ENCODE measurements at places on chromosomes 13 and 19. TPM values are rescaled to one million over a fixed set of nuclear protein-coding genes. Genes with fewer than 3 reads are reported as not detected.

CGB2 gene
- 1.9 TPM for total RNA-seq

SAFB gene
- total RNA-seq: 45.7 TPM

IZUMO2 gene
- total RNA-seq: not detected

ZNF813 gene
- 2.9 TPM for total RNA-seq

GRIK5 gene
- 14.2 TPM for total RNA-seq

CGB1 gene
- total RNA-seq: 15.3 TPM

LSM7 gene
- 144 TPM for total RNA-seq

PLPPR3 gene
- 2.9 TPM for total RNA-seq

HIPK4 gene
- total RNA-seq: not detected

POU4F1 gene
- 0.13 TPM for total RNA-seq

DNA sequence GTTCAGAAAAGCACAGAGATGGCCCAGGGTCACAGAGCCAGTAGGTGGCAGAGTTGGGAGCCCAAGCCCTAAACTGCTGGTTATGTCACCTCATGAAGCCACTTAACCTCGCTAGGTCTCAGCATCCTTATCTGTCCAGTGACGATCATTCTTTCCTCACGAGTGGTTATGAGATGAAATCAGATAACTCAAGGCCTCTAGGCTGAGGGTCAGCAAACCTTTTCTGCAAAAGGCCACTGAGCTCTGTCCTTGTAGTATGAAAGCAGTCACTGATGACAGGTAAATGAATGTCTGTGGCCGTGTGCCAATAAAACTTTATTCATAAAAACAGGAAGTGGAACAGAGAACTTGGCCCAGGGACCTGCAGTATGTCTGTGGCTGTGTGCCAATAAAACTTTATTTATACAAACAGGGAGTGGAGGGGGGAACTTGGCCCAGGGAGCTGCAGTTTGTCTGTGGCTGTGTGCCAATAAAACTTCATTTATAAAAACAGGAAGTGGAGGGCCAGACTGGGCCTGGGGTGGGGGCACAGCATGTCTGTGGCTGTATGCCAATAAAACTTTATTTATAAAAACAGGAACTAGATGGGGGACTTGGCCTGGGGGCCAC lies 71.2 kb downstream of the GNG7 start:
- DNase-seq: no peak

GRCh38 chr13:29840585-29840984 lies 9.8 kb downstream of the UBL3 start:
- no peak for DNase-seq

- no peak for DNase-seq
These were observed 165.5 kb downstream of the FGF14 start for GRCh38 chr13:102236341-102236740.

DNA sequence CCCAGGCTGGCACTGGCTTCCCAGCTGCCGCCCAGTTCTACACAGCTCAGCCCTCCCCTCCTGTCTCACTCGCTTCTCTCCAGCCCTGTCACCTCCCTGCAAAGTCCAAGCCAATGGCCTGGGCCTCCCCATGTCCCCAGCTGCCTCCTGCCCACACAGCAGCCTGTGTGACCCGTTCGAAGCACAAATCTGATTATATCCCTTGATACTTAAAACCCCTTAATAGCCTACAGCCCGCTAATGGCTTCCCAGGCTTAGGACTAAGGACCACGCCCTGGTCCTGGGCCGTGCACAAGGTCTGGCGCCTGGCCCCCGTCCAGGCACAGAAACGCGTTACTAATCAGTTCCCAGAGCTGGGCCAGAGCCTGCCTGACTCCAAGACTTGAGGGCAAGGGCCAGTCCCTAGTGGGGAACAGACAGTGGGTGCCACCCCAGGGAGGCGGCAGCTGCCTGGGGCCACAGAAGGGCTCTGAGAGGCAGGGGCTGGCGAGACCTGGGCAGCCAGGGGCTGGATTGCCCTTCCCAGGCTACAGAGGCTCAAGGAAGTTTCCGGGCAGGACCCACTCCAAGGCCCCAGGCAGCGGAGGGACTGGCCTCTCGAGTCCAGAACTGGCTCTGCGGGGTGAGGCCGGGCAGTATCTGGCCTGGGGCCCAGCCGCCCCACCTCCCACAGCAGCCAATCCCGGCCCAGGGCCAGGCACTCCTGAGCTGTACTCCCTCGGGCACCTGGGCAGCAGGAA lies 10.4 kb downstream of the XAB2 start:
- no peak for DNase-seq

DNA sequence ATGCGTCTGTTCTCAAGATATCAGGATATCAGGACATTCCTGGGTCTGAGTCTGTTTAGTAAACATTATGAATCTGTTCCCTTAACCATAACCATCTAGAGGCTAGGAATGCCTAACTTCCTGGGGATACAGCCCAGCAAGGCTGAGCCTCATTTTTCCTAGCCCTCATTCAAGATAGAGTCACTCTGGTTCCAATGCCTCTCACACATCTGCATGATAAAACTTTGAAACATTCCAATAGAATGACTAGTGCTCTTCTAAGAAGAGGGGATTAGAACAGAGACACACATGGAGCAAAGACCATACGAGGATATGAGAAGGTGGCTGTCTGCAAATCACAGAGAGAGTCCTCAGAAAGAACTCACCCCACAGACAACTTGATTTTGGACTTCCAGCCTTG lies 20.6 kb upstream of the CABP5 start:
- DNase-seq: no peak

DNA sequence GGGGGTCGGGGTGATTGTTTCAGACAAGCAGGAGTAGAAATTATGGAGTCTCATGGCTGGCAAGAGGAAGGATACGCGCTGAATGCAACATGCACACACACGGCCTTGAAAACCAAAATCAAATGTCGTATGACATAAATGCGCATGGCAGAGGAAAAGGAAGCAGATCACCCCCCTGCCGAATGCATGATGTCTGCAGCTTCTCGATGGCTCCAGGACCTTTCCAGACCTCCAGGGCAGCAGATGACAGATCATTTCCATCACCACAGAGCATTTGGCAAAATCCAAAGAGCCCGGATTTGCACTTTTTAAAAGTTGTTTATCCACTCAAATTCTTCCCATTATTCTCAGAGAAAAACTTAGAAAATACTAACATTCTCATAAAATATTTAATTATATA lies 211.7 kb downstream of the NHLRC3 start:
- no peak for DNase-seq

DNA sequence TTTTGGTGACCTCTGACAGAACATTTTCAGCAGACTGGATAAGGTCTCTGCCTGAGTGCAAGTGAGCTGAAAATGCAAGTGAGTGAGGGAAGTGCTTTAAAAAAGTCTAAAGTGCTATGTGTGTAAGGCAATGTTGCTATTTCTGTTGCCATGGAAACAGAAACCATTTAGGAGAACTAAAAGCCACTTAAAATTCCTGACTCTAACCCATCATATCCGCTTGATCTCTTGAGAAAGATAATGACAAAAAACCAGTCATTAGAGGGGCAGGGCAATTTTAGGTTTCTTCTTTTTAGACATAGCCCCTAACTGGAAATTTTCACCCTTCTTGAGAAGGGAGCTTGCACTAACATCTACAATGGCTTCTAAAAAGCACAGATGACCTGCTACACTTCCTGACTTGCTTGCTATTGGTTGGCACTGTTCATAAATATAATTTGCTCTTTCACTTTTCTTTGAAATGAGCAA lies at the start of gene CYSLTR2:
Gene CYSLTR2 (plus strand): TSS at position 458 of the 468 bp plus-strand sequence. CDS start 52,889 bp downstream, outside the sequence.
- DNase-seq: peak; percentile 34

DNA sequence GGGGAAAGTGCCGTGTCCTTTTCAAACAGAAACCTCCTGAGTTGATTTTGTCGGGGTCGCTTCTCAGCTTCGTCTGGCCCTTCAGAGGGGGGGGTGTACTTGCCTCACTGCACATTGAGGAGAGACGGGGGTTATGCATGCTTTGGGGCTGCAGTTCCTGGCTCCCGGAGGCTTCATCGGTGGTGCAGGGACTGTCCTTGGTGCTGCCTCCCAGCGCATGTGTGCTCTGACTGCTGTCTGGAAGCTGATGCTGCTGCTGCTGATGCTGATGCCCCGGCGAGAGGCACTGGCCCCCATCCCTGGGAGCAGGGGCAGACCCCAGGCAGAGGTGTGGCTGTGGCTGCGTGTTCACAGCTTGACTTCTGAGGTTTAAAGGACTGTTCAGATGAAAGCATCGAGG lies 91.0 kb downstream of the ARHGEF7 start:
- DNase-seq: no peak

DNA sequence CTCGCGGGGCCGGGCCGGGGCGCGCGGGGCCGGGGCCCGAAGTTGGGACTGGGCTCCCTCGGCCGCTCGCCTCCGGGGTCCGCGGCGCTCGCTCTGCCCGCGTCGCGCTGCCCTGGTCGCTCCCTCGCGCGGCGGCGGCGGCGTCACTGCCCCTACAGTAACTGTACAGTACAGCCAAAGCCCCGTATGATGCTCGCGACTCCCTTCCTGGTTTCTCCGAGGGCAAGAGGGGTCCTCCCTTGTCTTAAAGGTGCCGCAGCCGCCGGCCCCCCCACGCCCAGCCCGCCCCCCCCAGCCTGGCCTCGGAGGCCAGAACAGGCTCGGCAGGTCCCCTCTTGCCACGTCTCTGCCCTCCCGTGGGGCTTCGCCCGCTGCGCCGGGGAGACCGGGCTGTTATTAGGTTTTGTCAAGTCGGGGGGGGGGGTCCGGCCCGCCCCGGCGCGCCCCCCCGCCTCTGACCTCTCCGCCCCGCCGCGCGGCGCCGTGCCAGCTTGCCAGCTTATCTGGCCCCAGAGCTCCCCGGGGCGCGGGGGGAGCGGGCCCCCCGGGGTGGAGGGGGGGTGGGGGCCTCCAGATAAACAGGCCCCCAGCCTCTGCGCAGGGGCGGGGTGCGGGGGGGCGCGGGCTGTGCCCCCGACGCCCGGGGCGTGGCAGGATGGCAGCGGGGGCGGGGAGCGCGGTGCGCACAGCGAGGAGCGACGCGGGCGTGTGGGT lies at the start of gene ZBTB7A:
Gene ZBTB7A (minus strand): TSS at position 218 of the 714 bp plus-strand sequence. CDS start 11,667 bp downstream, outside the sequence.
- no peak for DNase-seq

DNA sequence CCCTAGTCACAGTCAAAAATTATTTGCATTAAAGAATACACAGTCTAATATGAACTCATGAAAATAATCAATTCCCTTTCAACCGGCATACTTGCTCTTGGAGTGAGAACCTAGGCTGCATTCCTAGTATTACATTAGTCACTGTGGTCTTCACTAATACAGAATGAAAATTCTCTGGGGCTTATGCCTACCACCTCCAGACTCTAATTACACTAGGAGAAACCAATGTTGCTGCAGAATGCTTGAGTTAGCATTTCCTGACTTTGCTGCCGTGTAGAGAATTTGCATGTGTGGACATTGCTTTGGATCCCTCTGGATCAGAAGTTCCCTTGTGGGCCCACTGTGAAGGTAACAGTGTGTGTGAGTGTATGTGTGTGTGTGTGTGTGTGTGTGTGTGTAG lies 87.8 kb downstream of the CCNA1 start:
- no peak for DNase-seq

DNA sequence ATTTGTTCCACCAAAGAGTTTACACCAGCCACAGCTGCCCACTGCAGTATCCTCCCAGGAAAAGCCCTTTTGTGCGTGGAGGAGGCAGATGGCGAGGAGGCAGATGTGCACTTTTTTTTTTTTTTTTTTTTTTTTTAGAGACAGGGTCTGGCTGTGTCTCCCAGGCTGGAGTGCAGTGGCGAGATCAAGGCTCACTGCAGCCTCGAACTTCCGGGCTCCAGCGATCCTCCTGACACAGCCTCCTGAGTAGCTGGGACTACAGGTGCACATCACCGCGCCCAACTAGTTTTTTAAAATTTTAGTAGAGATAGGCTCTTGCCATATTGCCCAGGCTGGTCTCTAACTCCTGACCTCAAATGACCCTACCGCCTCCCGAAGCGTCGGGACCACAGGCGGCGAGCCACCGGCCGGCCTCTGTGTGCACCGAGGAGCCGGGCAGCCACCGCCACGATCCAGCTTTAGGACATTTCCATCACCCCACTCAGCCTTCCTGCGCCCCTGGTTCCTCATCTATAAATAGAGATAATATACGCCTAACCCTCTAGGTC lies 563 bp upstream of the PDCD5 start:
- no peak for DNase-seq

GRCh38 chr19:43641333-43641732 lies 1.7 kb upstream of the CADM4 start:
- no peak for DNase-seq

GRCh38 chr13:91805605-91806004 lies 407.2 kb downstream of the GPC5 start:
- DNase-seq: no peak

- no peak for DNase-seq
These were observed 16.3 kb downstream of the ZNF823 start for GRCh38 chr19:11722414-11722813.

GRCh38 chr19:54882758-54883157 lies 8.7 kb downstream of the FCAR start:
- DNase-seq: no peak

DNA sequence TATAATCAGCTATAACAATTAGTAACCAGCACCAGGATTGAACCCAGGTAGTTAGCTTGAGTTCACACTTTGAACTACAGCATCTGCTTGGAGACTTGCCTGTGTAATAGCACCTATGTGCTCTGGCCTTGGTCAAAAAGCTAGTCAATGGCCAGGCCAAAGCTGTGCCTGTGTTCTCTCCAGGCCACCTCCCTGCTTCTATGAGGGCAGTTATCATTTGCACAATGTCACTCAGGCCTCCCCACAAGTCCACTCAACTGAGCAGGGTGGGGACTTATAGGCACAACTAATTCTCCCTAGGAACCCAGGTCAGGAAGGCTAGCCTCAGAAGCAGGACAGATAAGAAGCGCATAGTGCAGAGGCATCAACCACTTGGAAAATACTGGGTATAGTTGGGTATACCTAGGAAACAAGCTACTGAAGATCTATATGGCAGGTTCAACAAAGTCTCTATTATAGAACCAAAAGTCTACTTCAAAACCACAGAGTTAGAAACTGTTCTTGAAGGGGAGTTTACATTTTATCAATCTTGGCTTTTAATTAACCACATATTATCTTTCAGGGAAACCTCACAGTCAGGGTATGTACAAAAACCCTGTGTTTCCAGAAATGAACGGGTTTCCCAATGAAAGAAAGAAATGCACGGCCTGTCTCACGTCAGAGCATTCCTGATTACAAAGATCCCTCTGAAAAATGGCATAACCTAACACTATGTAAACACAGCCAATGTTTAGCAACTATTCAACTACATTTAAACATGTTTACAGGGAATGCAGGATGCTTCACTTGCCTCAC lies 140.9 kb downstream of the ABCC4 start:
- DNase-seq: no peak

DNA sequence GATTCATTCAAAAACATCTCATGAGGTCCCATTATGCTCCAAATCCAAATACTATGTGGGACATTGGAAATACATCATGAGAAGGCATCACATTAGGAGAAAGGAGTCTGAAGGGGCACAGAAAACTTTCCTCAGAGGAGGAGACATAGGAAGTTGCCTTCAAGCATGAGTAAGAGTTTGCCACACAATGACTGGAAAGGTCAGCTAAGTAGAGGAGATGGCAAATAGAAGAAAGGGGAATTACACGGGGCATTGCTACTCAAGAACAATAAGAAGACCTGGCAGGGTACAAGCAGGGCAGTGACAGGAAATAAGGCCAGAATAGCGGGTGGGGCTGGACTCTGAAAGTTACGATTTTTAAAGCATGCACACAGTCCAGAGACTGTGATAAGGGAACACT lies 231.6 kb downstream of the SPRY2 start:
- no peak for DNase-seq

- DNase-seq: peak; percentile 86
These were observed 22.8 kb upstream of the ITM2B start for GRCh38 chr13:48210178-48210577.

- no peak for DNase-seq
These were observed 2.7 kb upstream of the CAPNS1 start for GRCh38 chr19:36136964-36137686.

- DNase-seq: no peak
These were observed 126.6 kb downstream of the KDM4B start for GRCh38 chr19:5095568-5095850.

- DNase-seq: no peak
These were observed 1.1 kb downstream of the HSPB6 start for GRCh38 chr19:35755550-35756376.
